Stimulated activated CD8-positive, alpha-beta memory T cell treated with anti-CD3 and anti-CD28 coated beads, Interleukin-15, amount 100 ng/mL, for 24 hours (primary cell): ENCODE measurements at places on chromosomes 2 and 18.
A peak's percentile ranks its signal among the peaks of the same experiment; 100 is the strongest.

DNA sequence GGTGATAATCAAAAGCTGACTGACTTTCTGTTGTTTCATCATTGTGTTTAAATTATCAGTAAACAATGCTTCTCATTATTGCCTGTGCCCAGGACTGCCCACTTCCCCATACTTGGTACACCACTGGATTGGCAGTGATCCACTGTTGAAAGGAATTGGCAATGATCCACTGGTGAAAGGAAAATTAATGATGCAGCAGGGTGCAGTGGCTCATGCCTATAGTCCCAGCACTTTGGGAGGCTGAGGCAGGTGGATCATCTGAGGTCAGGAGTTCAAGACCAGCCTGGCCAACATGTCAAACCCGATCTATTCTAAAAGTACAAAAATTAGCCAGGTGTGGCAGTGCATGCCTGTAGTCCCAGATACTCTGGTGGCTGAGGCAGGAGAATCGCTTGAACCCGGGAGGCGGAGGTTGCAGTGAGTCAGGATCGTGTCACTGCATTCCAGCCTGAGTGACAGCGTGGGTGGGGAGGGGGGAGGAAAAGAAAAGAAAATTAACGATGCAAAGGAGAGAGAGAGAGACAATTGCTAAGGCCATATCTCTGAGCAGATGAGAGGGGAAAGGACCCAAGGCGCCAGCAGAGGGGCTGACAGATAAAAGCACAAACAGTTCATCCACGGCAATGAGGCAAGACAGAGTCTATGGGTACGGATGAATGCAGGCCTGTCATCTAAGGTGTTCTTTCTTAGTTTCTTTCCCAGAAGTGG is 10.2 kb upstream of the GTF2A1L start:
- no peak for DNase-seq

- DNase-seq: no peak
These were observed 517.2 kb upstream of the ACVR2A start for GRCh38 chr2:147327613-147328012.

DNA sequence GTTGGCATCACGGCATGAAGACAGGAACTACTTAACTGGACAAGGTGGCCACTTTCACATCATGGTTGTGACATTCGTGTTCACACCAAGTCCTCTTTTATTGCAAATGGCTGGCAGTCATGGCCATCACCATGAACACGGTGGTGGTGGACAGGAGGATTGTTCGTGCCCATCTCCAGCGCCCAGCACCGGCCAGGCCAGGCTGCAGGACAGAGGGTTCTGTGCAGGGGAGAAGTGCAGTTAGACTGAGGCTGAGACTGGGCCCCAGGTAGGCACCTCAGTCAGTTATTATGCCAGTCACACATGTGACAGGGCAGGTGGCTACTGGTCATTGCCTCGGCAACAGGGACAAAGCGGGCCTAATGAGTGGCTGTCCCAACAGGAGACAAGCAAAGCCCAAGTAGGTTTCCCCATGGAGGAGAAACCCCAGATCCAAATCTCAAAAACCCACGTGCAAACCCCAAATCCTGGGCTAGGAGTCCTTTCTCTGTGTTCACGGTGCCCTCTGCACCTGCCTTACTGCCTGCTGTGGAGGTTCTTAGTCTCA is 468.1 kb upstream of the MYT1L start:
- no peak for DNase-seq

DNA sequence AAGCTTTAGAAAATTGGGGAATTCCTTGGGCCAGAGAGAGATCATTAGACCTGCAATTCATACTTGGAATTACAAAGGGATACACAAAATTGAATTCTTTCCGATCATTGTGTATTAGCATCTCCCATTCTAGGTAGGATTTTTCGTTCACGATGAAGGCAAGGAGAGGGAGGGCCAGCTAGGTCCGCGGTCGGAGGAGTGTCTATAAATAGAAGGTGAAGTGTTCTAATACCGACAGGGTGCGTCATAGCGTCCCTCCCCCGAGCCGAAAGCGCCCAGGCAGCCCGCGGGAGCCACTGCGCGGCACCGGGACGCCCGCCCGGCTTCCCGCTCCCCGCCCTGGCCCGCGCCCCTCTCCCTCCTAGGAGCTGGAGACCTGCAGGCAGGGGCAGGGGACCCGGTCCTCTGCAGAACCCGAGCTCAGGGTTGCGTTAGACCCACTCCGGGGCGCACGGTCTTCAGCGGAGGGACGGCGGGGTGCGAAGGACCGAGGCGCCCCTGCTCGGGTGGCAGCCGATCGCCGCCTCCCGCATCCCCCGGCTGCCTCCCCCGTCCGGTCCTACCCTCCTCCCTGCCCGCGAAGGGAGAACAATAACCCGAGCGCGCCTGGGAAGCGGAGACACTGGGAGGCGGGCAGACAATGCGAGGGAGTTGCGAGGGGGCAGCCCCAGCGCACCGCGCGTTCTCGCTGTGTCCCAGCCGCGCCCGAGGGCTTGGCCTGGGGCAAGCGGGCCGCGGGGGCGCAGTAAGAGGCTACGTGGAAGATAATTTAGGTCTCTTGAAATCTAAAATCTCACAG is 114.2 kb upstream of the SERTAD2 start:
- peak; percentile 50 for DNase-seq

DNA sequence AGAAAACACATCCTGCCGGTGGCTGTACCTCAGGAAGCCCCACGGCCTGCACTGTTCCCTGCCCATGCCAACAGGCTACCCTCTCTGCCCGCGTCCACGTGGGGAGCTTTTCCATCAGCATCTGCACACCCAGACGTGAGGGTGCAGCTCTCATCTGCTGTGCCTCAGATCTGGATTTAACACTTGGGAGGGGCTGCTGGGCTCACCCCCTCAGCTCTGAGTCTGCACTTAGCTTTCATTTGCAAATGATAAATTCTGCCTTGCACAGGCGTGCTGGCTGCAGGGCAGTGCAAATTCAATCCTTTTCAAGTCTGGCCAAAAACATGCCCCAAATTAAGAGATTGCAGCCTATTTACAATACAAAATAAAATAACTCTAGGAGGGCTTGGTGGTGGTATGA is 245.7 kb downstream of the TWIST2 start:
- DNase-seq: no peak

DNA sequence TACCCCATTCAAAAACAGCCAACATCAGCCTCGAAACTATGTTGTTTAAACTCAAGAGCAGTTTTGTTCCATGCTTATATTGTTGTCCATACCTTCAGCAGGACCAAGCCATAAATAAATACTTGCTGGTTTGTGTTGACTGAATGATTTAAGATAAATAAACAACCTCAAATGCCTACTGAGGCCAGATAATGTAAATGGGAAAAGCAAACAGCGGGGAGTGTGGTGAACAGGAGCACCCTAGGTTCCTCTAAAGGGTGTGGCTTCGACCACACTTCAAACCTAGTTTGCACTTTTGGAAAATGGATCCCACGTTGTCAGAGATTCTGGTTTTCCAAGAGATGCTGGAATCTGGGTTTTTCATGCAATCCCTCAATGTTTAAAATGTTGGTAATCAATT is 1.7 kb upstream of the PMAIP1 start:
- DNase-seq: no peak
